ENCODE measurements at places on chromosomes 3 and 15.

GRCh38 chr3:102478160-102478559 is 43.3 kb downstream of the ZPLD1 start:
- no peak for DNase-seq
- no peak overlapping the region for H3K27ac ChIP-seq
- H3K4me3 ChIP-seq, result no peak overlapping the region
- H3K4me1 ChIP-seq, result peaks cover 6% of the 10 kb centered on the region
- no peaks in the 10 kb centered on the region for H3K27me3 ChIP-seq

DNA sequence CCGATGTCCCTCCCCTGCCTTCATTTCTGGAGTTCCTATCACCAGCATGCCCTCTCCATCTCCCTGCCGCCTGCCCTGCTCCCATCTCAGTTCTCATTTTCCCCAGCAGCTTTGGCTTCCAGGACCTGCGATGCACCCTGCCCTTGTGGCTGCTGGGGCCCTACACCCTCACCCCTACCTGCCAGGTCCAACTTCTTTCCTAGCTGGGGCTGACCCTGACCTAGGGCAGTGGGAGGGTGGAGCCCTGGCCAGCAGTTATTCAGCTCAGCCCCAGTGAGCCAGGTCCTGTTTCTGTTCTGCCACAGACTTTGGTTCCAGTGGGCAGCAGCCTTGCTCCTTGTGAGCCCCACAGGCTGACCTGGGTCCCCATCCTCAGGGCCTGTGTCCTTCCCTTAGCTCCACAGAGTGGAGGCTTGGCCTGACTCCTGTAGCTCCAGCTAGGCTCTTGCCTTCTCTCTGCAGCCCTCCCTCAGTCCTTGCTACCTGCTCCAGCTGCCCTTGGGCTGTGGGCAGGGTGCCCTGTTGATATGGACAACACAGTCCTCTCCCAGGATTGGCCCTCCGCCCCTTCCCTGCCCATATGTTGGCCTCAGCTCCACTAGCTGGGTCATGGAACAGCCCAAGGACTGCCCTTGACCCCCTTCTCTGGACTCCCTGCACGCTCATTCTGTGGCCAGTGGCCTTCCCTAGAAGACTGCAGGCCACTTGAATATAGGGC is 34.7 kb upstream of the PDE8A start:
- no peak overlapping the region for H3K4me3 ChIP-seq
- no peaks in the 10 kb centered on the region for H3K36me3 ChIP-seq
- no peaks in the 10 kb centered on the region for H3K27me3 ChIP-seq
- no peak overlapping the region for H3K27ac ChIP-seq
- H3K4me1 ChIP-seq, result no peaks in the 10 kb centered on the region

DNA sequence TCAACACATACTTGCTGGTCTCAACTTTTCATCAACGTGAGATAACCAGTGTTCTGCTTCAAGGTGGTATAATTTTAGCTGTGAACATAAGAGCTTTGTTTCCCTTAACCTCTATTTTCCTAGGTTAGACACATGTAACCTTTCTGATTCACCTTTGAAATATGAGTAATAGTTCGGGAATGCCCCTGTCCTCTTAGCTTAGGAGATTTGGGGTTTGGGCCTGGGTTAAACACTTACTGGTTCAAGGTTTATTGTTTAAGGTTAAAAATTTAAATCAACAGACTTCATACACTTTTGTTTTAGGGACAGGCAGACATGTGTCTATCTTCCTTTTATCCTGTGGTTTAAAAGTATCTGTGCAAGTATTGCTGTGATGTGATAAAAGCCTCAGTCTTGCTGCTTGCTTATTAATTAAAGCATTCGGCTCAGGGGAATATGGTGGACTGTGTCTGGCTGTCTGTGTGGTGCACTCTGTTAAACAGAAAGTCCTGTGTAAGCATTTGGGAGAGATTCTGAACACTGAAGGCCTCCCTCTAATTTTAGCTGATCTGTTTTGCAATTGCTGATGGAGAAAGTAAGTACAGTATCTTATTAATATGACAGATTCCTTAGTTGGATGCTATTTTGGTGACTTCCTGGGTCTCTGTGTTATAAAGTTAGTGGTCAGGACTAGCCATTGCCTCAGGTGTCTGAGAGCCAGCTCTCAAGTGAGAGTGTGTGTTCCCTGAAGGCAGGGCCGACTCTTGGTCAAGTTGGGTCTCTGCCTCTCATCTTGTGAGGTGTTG is 81.8 kb downstream of the USP13 start:
- H3K4me3 ChIP-seq, result no peak overlapping the region
- H3K27ac ChIP-seq, result peak overlapping the region; percentile 53
- H3K27me3 ChIP-seq, result no peaks in the 10 kb centered on the region
- peaks cover 17% of the 10 kb centered on the region for H3K36me3 ChIP-seq
- H3K4me1 ChIP-seq, result no peaks in the 10 kb centered on the region

DNA sequence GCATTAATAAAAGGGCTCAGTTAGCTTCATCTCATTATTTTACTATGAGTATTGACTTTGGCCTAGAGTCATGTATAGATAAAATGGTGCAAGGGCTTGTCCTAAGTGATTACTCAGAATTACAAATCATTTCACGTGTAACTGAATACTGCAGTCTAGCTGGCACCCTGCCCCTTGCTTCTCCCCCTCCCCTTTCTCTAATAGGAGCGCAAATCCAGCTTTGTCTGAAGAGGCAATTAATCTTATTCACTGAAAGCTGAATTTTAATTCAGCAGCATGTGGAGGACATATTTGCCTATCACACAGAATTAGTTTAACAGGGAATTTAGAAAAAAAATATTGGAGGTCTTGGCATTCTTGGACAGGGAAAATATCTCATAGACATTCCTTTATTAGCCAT is 412.1 kb upstream of the DPH6 start:
- peak overlapping the region; percentile 13 for H3K4me3 ChIP-seq
- H3K27ac ChIP-seq, result no peak overlapping the region
- no peaks in the 10 kb centered on the region for H3K36me3 ChIP-seq
- no peak for DNase-seq
- H3K27me3 ChIP-seq, result no peaks in the 10 kb centered on the region

DNA sequence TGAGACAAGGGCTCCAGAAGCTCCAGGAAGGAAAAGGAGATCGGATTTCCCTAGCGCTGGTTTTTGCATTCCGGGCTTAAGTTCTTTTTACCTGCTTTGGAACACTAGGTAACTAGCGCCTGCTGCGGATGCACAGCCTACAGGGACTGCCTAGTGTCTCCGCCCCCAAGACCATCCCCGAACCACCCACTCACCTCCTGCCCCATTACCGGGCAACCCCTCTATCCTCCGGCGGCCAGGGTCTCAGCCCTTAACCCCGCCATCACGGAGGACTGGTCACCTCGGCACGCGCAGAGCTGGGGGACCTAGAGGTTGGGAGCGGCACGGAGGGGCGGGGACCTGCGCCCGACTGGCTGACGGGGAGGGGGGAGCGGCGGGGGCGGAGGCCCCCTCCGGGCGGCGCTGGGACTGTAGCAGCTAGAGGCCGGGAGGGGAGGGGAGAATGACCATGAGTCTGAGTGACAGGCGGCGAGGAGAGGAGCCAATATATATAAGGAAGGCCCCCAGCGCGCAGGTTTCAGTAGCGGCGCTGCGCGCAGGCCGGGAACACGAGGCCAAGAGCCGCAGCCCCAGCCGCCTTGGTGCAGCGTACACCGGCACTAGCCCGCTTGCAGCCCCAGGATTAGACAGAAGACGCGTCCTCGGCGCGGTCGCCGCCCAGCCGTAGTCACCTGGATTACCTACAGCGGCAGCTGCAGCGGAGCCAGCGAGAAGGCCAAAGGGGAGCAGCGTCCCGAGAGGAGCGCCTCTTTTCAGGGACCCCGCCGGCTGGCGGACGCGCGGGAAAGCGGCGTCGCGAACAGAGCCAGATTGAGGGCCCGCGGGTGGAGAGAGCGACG is at the start of gene DLL4:
TSS of gene DLL4 (plus strand) at position 520 of the 839 bp plus-strand sequence. CDS start 329 bp downstream, outside the sequence.
- peak; percentile 79 for DNase-seq
- H3K27ac ChIP-seq, result peak within 1 kb of the TSS; percentile 72
- H3K27me3 ChIP-seq, result peaks cover 88% of the 10 kb centered on the region

DNA sequence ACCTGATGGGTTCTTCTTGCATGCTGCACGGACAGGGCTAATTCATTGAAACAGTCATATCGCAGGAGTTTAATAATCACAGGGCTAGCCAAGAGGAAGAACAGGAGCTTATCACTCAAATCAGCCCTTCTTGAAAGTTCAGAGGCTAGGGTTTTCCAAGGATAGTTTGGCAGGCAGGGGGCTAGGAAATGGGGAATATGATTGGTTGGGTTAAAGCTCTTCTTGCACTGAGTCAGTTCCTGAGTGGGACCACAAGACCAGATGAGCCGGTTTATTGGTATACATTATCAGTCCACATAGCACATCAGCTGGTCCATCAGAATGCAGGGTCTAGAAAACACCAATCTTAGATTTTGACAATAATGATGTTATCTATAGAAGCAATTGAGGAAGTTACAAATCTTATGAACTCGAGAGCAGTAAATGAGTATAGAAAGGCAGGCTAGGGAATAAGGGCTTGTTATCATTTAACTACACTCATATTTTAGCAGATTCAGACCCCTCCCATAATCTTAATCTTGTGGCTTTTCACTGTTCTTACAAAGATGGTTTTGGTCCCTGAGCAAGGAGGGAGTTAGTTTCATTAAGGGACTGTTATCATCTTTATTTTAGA is 58.1 kb upstream of the SLC25A36 start:
- no peak overlapping the region for H3K4me3 ChIP-seq
- H3K36me3 ChIP-seq, result no peaks in the 10 kb centered on the region
- H3K27me3 ChIP-seq, result peaks cover 4% of the 10 kb centered on the region
- H3K27ac ChIP-seq, result no peak overlapping the region
- DNase-seq, result no peak
- H3K4me1 ChIP-seq, result no peaks in the 10 kb centered on the region

- no peak for DNase-seq
- peaks cover 6% of the 10 kb centered on the region for H3K4me1 ChIP-seq
- no peaks in the 10 kb centered on the region for H3K27me3 ChIP-seq
Measured at GRCh38 chr15:55394694-55395093, 13.5 kb downstream of the CCPG1 start.

DNA sequence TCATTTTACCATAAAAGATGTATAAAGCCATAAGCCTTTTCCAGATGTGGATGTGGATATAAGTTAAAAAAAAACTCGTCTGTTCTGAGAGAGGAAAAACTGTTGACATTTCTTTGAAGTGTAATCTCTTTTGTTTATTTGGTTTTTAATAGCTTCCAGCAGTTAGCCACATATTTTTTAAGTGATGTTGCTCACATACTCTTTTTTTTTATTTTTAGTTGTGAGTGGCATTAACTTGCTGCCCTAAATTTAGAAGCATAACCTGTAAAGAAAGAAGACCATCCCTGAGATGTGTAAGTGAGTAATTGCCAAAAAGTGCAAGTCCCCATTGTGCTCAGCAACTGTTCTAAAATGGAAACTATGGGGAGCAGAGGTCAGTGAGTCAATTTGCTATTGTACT is 415.9 kb upstream of the MDFIC2 start:
- peaks cover 4% of the 10 kb centered on the region for H3K27me3 ChIP-seq
- H3K4me3 ChIP-seq, result no peak overlapping the region
- no peak for DNase-seq
- no peak overlapping the region for H3K27ac ChIP-seq
- peaks cover 23% of the 10 kb centered on the region for H3K4me1 ChIP-seq

GRCh38 chr15:96348112-96349027 is 17.9 kb downstream of the NR2F2 start:
- H3K4me1 ChIP-seq, result peaks cover 87% of the 10 kb centered on the region
- no peak for DNase-seq
- H3K4me3 ChIP-seq, result peak overlapping the region; percentile 95
- peaks cover 64% of the 10 kb centered on the region for H3K27me3 ChIP-seq
- H3K36me3 ChIP-seq, result peaks cover 5% of the 10 kb centered on the region
- peak overlapping the region; percentile 93 for H3K27ac ChIP-seq

DNA sequence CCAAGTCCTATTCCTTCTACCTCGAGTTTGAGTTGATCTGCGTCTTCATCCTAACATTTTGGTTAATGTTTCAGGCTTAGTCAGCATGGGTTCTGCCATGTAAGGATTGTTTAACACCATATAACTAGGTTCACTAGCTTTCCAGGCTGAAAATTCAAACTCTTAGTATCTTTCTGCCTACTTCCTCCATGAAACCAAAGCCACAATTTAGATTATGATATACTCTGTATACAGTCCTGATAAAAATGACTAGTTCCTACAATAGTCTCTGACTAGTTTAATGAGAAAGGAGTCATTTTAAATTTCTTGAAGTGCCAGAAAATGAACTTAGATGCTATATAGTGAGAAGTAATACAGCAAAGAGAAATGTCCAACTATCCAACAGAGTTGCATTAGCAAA is 6.6 kb upstream of the BTLA start:
- no peak overlapping the region for H3K4me3 ChIP-seq
- no peak overlapping the region for H3K27ac ChIP-seq
- no peaks in the 10 kb centered on the region for H3K27me3 ChIP-seq
- H3K36me3 ChIP-seq, result no peaks in the 10 kb centered on the region

DNA sequence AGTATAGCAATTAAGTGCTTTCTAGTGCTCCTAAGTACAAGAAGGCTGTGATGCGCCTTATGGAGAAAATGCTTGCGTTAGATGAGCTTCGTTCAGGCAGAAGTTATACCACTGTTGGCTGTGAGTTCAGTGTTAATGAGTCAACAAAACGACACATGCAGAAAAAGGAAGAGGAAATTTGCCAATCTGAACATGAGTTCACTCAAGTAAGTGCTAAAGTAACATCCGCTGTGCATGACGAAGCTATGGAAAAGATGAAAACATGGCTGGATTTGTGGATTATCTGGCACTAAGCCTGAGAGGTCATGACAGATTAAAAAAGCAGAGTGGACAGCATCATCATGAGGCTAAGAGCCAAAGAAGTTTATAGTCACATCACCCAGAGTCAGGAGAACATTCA is 36.9 kb downstream of the SH3BP5 start:
- peaks cover 26% of the 10 kb centered on the region for H3K36me3 ChIP-seq
- H3K27ac ChIP-seq, result no peak overlapping the region
- H3K4me3 ChIP-seq, result no peak overlapping the region
- DNase-seq, result no peak
- H3K4me1 ChIP-seq, result peaks cover 18% of the 10 kb centered on the region

DNA sequence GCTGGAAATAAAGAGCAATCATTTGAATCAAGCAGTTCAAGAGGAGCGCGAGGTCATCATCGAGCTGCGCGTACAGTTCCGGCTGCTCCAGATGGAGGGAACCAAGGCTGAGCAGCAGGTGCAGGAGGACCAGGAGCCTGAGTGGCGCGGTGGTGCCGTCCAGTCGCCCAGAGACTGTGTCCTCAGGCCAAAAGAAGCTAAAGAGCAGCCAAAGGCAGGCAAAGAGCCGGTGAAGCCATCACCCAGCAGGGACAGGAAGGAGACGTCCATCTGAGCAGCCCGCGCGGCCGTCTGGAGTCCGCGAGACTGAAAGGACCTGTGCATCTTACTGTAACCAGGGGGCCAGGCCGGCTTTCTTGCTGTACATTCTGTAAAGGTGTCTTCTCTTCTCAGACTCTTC is 277.2 kb upstream of the TTC14 start:
- no peak overlapping the region for H3K27ac ChIP-seq
- no peak for DNase-seq
- H3K36me3 ChIP-seq, result no peaks in the 10 kb centered on the region
